ENCODE measurements at places on chromosomes 5 and 9.

DNA sequence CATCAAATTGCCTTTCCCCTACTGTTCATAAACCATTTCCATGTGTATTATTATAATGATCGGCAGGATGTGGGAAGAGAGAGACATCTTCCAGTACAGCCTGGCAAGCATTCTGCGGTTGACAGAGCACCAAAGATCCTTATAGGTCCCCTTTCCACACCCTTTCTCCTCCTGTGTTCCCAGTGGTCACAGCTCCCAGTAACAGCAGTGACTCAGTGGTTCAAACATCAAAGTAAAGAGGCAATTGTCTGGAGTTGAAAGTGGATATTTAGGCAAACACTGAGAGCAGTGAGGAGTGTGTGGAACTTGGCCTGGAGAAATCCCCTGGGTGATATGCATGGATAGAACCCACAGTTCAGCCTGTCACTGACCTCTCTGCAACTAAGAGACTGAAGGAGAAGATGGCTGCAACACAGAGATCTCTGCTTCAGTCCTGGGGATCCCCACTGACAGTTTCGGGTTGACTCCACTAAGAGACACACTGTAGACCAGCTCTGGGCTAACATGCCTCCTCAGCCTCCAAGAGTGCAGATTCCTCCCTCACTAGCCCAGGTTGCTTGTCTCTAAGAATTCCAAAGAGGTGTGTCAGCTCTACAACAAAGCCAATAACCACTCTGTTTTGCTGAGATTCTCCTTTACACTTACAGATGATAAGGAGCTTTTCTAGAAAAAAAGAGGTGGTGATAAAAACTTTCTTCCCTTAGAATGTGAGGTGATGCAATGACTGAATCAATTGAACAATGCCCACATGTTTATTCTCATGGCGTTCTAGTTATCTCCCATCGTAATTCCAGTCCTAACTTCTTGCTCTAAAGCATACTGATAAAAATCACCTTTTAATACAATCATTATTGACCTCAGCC is 94.4 kb upstream of the IL6ST start:
- H3K27me3 ChIP-seq = peaks cover 13% of the 10 kb centered on the region
- H3K4me3 ChIP-seq = no peak overlapping the region
- DNase-seq = no peak

GRCh38 chr9:128420651-128421481 is at the start of gene CERCAM:
Gene CERCAM (plus strand): TSS chr9:128420857. CDS start chr9:128420878, 21 bp downstream.
- H3K27ac ChIP-seq = no peak within 1 kb of the TSS
- peaks cover 14% of the 10 kb centered on the region for H3K27me3 ChIP-seq
- peak within 1 kb of the TSS; percentile 75 for H3K4me3 ChIP-seq
- H3K36me3 ChIP-seq = no peaks in the 10 kb centered on the region

DNA sequence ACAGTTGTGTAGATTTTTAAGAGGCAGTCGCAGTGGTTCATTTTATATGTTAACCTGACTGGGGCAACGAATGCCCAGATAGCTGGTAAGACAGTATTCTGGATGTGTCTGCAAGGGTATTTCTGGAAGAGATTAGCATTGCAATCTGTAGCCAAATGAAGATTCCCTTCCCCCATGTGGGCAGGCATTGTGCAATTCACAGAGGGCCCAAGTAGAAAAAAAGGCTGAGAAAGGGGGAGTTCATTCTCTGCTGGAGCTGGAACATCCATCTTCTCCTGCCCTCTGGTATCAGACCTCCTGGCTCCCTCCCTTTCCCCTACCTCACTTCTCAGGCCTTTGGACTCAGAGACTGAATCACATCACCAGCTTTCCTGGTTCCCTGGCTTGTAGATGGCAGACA is 70.6 kb downstream of the TENT4A start:
- H3K27ac ChIP-seq = no peak overlapping the region
- no peak for DNase-seq
- H3K4me1 ChIP-seq = no peaks in the 10 kb centered on the region
- H3K36me3 ChIP-seq = no peaks in the 10 kb centered on the region
- H3K4me3 ChIP-seq = no peak overlapping the region

GRCh38 chr5:179828756-179829421 is 8.2 kb downstream of the SQSTM1 start:
- H3K4me3 ChIP-seq = no peak overlapping the region
- DNase-seq = no peak

GRCh38 chr9:94985649-94986048 is 259.1 kb downstream of the AOPEP start:
- H3K4me3 ChIP-seq = no peak overlapping the region
- no peak for DNase-seq
- no peaks in the 10 kb centered on the region for H3K27me3 ChIP-seq
- H3K36me3 ChIP-seq = peaks cover 15% of the 10 kb centered on the region
- H3K4me1 ChIP-seq = no peaks in the 10 kb centered on the region
- H3K27ac ChIP-seq = no peak overlapping the region

GRCh38 chr5:150278046-150278730 is 11.4 kb downstream of the CAMK2A start:
- H3K4me3 ChIP-seq = no peak overlapping the region
- no peak for DNase-seq
- no peaks in the 10 kb centered on the region for H3K4me1 ChIP-seq
- no peak overlapping the region for H3K27ac ChIP-seq

GRCh38 chr5:10455277-10455670 is 13.6 kb downstream of the ROPN1L start:
- DNase-seq = no peak
- peaks cover 5% of the 10 kb centered on the region for H3K4me1 ChIP-seq
- H3K27ac ChIP-seq = peak overlapping the region; percentile 46

GRCh38 chr5:80754900-80755299 is 100.1 kb upstream of the DHFR start:
- peak overlapping the region; percentile 8 for H3K27ac ChIP-seq
- peaks cover 23% of the 10 kb centered on the region for H3K4me1 ChIP-seq
- no peak for DNase-seq

- H3K27ac ChIP-seq = no peak overlapping the region
- DNase-seq = no peak
- no peaks in the 10 kb centered on the region for H3K27me3 ChIP-seq
- H3K36me3 ChIP-seq = peaks cover 73% of the 10 kb centered on the region
- H3K4me1 ChIP-seq = peaks cover 2% of the 10 kb centered on the region
- H3K4me3 ChIP-seq = no peak overlapping the region
Observed at GRCh38 chr9:92626484-92626883, 43.4 kb downstream of the IPPK start.

- no peaks in the 10 kb centered on the region for H3K36me3 ChIP-seq
- H3K27me3 ChIP-seq = peaks cover 9% of the 10 kb centered on the region
- no peak overlapping the region for H3K4me3 ChIP-seq
Observed at GRCh38 chr5:90297045-90297764, 112.4 kb downstream of the CETN3 start.

DNA sequence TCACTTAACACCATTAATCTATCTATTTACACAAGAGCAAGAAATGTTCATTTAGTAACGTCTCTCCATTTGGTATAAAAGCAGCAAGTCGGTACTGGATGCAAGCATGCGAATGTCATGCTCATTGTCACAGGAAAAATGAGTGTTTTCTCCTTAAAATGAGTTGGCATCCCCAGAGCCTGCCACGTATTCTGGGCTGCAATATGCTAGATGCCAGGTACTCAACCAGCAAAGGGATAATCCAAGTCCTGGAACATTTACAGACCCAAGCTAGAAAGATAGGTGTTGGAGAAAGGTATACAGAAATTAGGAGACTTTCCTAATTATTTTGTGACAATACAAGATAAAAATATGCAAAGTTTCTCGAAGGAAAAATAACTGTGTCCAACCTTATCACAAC is 217.5 kb downstream of the EBF1 start:
- no peak for DNase-seq
- H3K4me3 ChIP-seq = peak overlapping the region; percentile 70
- H3K36me3 ChIP-seq = peaks cover 29% of the 10 kb centered on the region
- H3K4me1 ChIP-seq = peaks cover 96% of the 10 kb centered on the region
- peak overlapping the region; percentile 88 for H3K27ac ChIP-seq
- no peaks in the 10 kb centered on the region for H3K27me3 ChIP-seq

DNA sequence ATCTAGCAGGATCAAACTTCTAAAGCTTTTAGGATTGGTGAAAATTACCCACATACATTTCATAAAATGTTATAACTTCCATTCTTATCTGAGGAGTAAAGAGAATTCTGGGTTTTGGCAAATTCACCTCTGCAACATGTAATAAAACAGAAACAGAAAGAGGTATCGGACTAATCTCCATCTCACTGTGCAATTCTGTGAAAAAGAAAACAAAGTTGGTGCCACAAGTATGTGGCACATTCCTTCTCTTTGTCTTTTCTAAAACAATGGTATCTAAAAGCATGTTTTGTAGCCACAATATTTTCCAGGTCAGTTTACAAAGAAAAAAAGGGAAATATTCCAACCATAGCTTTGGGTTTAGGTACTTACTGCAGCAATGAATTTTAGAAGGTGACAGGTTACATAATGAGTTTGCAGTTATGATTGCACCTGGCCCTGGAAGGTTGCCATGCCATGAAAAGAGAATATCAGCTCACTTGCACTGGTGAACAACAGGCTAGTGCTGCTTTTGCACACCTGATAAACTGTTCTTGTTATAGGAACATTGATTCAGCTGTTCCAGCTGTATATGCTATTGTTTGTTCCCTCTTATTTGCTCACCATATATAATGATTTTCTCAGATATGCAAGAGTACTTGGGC is 491.3 kb upstream of the MEF2C start:
- DNase-seq = no peak
- H3K27ac ChIP-seq = peak overlapping the region; percentile 31
- no peaks in the 10 kb centered on the region for H3K27me3 ChIP-seq
- H3K36me3 ChIP-seq = no peaks in the 10 kb centered on the region
- peaks cover 21% of the 10 kb centered on the region for H3K4me1 ChIP-seq
- H3K4me3 ChIP-seq = peak overlapping the region; percentile 51

Data from activated B cell treated with CpG ODN at 0.5 μM for 24 hours (primary cell).